Hematopoietic multipotent progenitor cell treated with erythropoietin and hydrocortisone succinate and interleukin-3 and kit ligand, for 4 days (in vitro differentiated cells): ENCODE measurements at places on chromosomes 1 and 21.

- peak; percentile 13 for DNase-seq
Measured at GRCh38 chr1:111085676-111086075, 54.2 kb downstream of the DRAM2 start.

- DNase-seq = peak; percentile 56
Measured at GRCh38 chr1:52632732-52633290, at the start of gene SHISAL2A. TSS of gene SHISAL2A (plus strand) at chr1:52633168. CDS start at chr1:52633494, 326 bp downstream.

GRCh38 chr1:17687145-17687544 lies 68.0 kb upstream of the ACTL8 start:
- DNase-seq = no peak

DNA sequence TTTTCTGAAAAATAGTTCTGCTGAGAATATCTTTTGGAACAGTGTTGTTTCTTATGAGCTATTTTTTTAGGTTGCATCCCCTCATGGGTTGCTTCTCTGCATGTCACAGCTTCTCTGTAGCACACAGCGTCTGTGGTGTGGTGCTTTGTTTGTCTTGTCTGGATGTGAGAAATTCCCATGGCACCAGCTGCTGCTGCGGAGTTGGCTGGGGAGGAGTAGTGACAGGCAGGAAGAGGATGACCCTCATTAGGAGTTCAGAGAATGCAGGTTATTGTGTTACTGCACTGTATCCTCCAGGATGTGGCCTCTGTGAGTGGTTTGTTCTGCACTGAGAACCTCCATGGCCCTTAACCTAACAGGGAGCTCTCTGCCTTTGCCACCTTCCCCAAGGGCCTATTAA lies 64.8 kb downstream of the TSEN15 start:
- DNase-seq = no peak

DNA sequence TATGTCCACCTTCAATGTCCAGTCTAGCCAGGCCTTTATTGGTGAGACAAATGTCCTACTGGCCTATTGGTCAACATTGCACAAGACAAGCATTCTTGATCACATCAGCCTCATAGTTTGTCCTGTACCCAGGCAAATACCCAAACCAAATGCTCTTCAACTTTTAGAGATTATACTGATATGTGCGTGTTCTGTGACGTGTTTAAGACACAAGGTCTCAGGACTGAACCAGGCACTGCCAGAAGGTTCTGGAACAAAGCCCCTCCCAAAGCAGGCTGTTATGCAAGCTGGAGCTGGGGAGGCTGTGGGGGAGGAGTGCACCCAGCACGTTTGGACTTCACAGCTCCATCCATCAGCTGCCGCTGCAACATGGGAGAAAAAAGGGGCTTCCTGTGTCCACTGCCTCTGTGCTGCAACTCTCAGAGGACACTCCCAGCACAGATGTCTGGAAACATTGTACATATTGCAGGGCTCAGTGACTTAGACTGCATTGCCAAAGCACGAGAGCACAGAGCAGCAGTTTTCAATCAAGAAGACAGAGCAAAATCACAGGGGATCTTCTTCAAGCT lies 45.9 kb downstream of the NID1 start:
- no peak for DNase-seq
